ENCODE measurements at places on chromosomes 5 and 9.

DNA sequence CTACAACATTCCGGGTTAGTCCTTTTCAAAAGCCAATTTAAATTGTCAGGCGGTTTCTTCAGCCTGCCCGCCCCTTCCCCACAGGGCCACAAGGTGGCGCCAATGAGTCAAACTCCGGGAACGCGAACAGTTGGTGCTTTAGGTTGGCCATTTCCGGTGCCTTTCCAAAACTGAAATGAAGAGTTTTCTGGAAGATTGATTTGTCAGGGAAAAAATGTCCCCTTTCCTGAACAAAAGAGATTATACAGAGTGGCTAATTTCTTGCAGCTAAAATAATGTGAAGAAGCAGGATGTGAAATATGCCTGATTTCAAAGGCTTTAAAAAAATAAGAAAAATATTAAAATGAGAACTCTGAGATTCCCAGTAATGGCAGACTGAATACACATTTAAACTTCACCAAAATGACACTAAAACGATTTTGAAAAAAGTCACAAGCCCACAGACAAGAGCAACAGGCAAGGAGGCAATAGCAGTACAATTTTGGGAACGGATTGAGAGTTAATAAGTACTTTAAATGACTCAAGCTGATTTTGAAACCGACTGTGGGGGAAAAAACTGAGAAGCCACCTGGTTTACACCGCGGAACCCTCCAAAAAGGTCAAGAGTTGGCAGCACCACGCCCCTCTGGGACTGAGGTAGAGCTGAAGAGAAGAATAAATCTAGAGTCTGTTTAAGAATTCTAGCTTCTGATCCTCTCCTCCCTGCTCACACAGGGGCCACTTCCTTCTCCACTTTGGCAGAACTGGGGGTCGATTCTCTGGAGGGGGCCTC is 45.7 kb downstream of the SLC46A2 start:
- DNase-seq = peak; percentile 80

GRCh38 chr9:111099199-111100008 is 61.1 kb upstream of the LPAR1 start:
- DNase-seq = peak; percentile 6

- DNase-seq = no peak
These were observed 11.2 kb downstream of the MRPS27 start for GRCh38 chr5:72308853-72309191.

GRCh38 chr5:89337-90286 is 2.4 kb upstream of the PLEKHG4B start:
- no peak for DNase-seq

DNA sequence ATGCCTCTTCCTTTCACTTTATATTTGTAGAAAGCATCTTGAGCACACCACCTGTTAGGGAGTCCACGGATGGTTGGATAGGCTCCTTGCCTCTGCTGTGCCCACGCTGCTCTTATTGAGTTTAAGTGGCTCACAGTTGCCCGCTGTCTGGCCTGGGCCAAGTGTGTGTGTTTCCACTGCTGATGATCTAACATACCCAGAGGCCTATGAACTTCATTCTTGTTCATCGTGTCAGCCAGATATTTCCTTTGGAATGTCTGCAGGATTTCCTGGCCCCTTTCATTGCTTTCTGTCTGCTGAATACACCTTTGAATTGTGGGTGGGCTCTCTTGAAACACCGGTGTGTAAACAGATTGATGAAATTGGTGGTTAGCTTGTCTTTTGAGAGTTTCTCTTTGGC is 46.6 kb downstream of the MVB12B start:
- DNase-seq = no peak

GRCh38 chr5:73370640-73371583 is 77.7 kb downstream of the FOXD1 start:
- no peak for DNase-seq

DNA sequence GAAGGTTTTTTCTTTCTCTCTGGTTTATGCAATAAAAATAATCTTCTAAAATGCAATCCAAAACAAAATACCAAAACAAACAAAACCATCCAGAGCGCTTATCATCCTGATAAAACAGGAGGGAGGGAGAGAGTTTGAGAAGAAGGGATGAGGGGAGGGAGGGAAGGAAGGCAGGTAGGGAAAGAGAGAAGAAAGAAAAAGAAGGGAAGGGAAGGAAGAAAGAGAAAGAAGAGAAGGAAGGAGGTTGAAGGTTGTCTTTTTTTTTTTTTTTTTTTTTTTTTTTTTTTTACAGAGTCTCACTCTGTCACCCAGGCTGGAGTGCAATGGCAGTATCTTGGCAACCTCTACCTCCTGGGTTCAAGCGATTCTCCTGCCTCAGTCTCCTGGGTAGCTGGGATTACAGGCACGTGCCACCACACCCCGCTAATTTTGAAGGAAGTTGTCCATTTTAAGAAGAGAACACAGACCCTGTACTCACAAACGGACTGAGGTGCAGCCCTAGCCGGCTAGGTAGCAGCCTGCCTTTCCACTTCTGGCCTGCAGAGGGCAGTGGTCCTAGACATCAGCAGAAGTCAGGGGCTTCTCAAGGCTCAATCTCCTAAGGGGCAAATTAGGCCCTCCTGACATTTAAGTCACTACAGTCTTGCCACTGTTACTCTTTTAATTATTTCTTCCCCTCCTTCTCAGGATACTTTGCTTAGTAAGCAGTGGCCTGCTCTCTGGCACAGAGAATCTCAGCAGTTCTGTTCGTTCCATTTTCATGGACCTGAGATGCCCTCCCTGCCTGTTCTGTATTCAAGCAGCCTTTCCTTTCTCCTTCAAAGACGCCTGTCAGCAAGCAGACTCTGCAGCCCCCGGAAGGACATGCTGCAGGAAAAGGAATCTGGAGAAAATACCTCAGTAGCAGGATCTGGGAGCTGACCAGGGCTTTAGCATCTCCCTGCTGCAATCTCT is 76.4 kb downstream of the EPB41L4B start:
- DNase-seq = peak; percentile 71

DNA sequence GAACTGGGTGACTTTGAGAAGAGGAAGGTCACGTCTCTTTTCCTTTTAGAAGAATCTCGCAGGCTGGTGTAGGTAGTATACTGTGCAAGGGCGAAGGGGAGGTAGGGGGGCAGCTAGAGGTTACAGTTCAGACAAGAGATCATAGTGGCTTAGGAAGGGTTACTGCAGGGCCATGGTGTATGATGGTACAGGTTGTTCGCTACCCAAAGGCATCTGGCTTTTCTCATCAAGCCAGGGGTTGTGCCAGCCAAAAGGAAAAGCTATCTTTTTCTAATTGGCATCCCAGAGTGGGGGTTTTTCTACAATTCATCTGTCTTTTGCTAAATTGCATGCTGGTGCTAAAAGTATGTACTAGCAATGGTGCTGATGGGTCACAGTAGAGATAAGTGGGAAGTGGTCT is 22.8 kb downstream of the MAMDC2 start:
- no peak for DNase-seq

All from SK-N-SH (cell line).